ENCODE measurements at places on chromosomes 5 and 9.

- DNase-seq = no peak
Observed at GRCh38 chr5:141855265-141856036, 22.8 kb downstream of the PCDH1 start.

- no peak for DNase-seq
Observed at GRCh38 chr9:112642126-112642525, 75.8 kb downstream of the INIP start.

- peak; percentile 95 for DNase-seq
Observed at GRCh38 chr5:123423278-123424149, at the start of gene CEP120. CEP120 (minus strand) TSS chr5:123423403; CDS start chr5:123422998, 405 bp downstream.

GRCh38 chr5:78473751-78474150 lies 113.3 kb downstream of the SCAMP1 start:
- no peak for DNase-seq

DNA sequence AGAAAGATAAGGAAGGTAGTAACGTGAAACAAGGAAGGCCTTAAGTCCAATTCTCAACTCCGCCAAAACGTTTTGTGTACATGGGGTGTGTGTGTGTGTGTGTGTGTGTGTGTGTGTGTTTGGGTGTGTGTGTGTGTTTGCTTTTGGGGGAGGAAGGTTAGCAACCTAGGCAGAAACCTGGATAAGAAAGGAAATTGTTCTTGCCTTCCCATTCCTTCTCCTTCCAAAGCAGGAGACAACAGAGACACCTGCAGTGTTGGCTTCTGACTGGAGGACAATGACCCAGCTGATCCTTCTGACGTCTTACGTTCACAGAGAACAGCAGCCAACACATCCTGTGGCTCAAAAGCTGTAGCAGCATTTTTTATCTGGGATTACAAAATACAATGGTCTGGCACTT lies 4.1 kb upstream of the CCNG1 start:
- DNase-seq = no peak

GRCh38 chr5:42564689-42565356 lies 141.6 kb downstream of the GHR start:
- no peak for DNase-seq
